ENCODE measurements at places on chromosomes 1 and 21.

DNA sequence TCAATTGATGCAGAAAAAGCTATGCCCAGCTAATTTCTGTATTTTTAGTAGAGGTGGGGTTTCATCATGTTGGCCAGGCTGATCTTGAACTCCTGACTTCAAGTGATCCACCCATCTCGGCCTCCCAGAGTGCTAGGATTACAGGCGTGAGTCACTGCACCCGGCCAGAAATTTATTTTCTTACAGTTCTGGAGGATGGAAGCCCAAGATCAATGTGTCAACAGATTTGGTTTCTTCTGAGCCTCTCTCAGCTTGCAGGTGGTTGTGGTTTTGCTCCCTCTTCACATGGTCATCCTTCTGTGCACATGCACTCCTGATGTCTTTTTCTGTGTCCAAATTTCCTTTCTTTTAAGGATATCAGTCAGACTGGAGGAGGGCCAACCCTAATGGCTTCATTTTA is 35.6 kb downstream of the SHCBP1L start:
- no peak for DNase-seq

- DNase-seq, result no peak
These were observed 105.0 kb upstream of the JUN start for GRCh38 chr1:58888833-58889232.

DNA sequence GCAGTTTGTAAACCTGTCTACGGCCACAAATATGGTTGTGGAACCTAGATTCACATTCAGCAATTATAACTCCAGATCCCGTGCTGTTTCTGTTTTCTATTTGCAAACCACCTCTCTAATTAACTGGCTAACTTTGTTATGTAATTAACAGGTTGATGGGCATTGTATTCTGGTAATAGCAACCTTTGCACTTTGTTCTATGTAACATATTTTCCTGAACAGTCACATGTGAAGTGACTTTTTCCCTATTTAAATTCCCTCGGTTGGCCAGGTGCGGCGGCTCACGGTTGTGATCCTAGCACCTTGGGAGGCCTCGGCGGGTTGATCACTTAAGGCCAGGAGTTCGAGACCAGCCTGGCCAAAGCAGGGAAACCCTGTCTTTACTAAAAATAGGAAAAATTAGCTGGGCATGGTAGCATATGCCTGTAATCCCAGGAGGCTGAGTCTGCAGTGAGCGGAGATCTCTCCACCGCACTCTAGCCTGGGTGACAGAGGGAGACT is 1.4 kb downstream of the ACADM start:
- DNase-seq, result no peak

GRCh38 chr1:8718850-8719361 is 98.5 kb downstream of the RERE start:
- no peak for DNase-seq

GRCh38 chr21:33993286-33994231 is 78.0 kb upstream of the ATP5PO start:
- DNase-seq, result no peak

- no peak for DNase-seq
These were observed 46.4 kb upstream of the TRABD2B start for GRCh38 chr1:48043622-48044021.

DNA sequence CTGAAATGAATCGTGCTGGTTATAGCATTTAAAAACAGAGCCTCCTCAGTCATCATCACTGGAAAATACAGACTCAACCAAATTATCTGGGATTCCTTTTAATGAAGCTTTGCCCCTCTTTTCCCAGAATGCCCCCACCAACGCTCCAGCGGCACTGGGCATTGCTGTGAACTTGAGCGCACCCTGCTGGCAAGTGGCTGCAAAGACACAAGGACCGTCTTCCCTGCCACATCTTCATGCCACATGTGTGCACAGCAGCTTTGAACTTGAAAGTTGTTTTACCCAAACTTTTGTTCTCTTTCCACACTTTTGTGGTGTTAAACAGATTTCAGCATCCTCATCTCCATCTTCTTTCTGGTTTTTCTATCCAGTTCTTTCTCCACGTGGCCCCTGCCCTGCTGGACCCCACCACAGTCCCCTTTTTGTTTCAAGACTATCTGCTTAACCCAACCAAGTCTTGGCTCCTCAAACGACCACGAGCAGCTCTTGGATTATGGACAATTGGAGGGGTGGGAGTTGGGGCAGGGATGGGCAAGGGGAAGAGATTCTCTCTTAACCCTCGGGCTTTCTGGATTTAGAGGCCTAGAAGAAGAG is 12.8 kb upstream of the LMX1A start:
- peak; percentile 82 for DNase-seq

DNA sequence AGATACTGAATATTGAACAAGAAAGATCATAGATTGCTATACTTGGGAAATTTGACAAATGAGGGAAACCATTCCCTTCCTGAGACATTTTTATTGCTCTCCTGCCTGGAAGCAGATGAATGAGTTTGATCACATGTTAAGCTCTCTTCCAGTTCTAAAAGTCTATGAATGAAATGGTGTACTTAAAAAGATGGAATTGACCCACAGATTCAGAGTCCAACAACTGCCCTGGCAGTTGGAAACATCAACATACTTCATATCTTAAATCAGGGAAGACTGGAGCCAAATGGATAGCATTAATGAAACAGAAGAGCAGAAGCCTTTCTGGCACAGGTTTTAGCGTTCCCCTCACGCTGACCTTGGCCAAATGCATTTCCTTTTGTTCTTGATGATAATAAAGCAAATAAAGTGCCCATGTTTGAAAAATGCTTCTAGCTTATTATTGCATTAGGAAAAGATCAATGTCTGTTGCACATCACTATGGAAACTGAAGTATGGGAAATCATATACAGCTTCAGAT is 142.6 kb downstream of the ESRRG start:
- no peak for DNase-seq

DNA sequence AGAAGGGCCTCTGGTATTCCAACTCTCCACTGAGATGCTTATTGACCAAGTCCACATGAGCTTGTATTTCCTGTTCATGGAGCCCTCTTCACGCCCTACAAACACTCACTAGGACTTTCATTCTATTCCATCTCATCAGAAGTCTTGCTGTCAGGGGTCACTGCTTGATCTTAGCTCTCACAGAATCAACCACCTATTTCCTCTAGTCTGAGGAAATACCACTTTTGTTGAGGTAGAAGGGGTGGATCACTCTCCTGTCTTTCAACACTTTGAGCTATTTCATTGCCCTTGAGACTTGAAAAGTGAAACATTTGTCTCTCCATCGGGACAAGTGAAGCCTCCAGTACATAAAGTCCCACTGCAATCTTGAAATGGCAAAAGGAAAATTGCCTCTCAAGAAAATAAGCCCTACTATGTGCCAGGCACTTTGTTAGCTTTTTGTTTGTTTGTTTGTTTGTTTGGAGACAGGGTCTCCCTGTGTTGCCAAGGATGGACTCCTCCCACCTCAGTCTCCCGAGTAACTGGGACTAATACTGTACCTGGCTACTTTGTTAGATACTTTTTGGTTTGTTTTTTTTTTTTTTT is 19.8 kb upstream of the FAM110D start:
- DNase-seq, result no peak

GRCh38 chr1:229694053-229694693 is 68.1 kb downstream of the URB2 start:
- DNase-seq, result peak; percentile 13

- DNase-seq, result peak; percentile 25
These were observed 207.7 kb upstream of the GJB5 start for GRCh38 chr1:34547046-34547674.

- no peak for DNase-seq
These were observed 211.8 kb downstream of the TOMM20 start for GRCh38 chr1:234916840-234917239.

DNA sequence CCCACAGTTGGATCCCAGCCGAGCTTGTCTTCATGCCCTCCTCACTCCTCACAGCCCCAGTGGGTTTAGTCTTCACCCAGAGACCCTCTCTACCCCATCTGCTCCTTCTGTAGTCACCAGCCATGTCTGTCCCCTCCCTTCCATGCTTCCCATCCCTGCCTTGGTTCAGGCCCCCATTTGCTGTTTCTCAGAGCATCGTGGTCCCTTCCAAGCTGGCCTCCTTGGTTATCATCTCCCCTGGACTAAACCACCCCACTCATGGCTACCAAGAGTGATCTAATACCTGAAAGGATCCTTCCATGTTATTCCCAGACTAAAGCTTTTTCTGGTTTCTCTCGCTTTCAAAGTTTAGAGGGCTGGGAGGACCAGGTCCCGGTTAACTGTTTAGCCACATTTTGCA is 8.3 kb downstream of the CNIH3 start:
- DNase-seq, result no peak

DNA sequence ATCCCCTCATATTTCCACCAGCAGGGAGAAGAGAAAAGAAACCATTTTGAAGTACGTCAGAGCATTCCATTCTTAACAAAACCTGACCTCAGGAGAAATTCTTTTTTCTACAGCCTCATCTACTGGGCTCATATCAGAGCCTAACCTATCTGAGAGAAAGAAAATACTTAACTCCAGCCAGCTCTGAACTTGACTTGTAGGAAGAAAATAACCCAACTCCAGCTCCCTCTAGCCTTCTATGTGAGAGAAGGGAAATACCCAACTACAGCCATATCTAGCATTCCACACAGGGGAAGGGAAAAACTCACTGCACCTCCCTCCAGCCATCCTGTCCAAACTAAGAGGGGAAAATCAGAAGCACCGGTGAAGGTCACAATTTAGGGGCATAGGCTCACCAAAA is 57.7 kb downstream of the SPATA6 start:
- no peak for DNase-seq

DNA sequence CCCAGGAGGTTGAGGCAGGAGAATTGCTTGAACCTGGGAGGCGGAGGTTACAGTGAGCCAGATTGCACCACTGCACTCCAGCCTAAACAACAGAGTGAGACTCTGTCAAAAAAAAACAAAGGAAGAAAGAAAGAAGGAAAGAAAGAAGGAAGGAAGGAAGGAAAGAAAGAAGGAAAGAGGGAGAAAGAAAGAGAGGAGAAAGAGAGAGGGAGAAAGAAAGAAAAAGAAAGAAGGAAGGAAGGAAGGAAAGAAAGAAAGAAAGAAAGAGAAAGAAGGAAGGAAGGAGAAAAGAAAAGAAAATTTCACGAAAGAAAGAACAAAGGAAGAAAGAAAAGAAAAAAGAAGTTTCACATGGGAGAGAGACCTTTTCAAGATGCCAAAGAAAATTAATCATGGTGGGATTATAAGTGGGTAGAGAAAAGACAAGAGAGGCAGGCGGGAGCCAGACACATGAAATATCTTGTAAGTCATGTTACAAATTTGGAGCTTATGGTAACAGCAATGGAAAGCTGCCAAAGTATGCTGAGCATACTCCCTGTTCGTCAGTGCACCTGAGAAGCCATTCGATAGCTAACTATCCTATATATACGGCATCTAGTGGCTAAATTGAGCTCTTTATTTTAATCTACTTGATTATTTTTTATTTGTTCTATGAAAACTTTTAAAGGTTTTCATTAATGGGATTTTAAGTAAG is 41.3 kb upstream of the TNFSF4 start:
- no peak for DNase-seq

GRCh38 chr1:4468804-4469514 is 185.4 kb upstream of the AJAP1 start:
- no peak for DNase-seq

DNA sequence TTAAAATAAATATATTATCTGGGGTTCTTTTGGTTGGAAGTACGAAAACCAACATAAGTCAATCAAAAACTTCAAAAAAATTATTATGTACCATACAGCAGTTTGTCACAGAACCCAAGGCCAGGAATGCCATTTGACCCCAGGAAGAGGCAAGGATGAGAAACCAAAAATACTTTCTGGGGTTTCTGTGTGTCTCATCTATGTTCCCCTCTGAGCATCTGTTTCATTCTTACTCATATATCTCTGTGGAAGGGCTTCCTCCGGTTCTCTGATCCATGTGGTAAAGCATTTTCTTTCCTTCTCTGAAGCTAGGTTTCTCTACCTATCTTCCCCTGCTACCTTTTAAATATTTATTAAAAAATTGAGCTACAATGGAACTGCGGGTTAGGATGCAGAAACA is 9.8 kb upstream of the FCRL1 start:
- DNase-seq, result no peak

GRCh38 chr1:93591676-93592550 is 89.7 kb downstream of the BCAR3 start:
- peak; percentile 71 for DNase-seq

GRCh38 chr1:28071813-28072212 is 16.6 kb downstream of the EYA3 start:
- no peak for DNase-seq

GRCh38 chr21:36728371-36729111 is 29.6 kb downstream of the SIM2 start:
- DNase-seq, result no peak

GRCh38 chr1:2611621-2612437 is 21.0 kb downstream of the MMEL1 start:
- DNase-seq, result no peak

Measured in HEK293T (cell line).